ENCODE measurements at places on chromosomes 12 and 14.

- no peak for DNase-seq
These were observed 49.6 kb upstream of the HECTD1 start for GRCh38 chr14:31257244-31257553.

DNA sequence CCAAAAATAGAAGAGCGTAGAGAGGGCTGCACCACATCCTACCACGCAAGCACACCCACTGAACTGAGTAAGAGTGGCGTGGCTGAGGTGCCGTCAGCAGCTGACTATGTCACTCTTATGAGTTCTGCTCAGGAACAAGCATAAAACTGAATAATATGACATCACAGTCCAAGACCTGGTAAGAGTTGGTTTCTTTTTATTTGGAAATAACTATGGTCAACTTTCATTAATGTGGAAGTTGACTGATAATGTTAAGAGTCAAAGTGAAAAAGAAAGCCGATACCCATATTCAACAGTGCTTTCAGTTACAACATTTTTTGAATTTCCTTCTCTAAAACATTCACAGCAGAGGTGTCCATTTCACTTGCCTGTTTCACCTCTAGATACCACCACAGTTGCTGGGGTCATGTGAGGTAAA is 44.6 kb downstream of the GNS start:
- DNase-seq: no peak

DNA sequence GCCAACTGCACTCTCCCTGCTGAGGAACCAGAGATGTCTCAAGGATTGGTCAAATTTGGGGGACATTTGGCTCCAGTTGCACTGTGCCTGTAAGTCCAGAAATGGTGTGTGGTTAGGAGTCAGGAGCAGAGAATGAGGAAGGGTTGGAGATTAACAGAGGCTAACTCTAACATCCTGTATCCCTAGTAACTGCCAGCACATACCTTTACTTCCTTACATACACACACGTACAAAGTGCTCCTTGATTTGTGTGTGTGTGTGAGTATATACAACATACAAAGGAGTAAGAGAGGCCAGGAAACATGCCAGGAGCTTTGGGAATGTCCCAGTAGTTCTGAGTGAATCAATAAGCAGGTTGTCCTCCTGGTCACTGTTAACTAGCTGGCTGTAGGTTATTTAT is 39.8 kb upstream of the NRXN3 start:
- DNase-seq: no peak

- DNase-seq: no peak
These were observed 352.5 kb downstream of the C12orf50 start for GRCh38 chr12:87676731-87677130.

- no peak for DNase-seq
These were observed 15.2 kb upstream of the LUM start for GRCh38 chr12:91126516-91126915.

- no peak for DNase-seq
These were observed 449.1 kb upstream of the SOX5 start for GRCh38 chr12:24398605-24399004.

- no peak for DNase-seq
These were observed 334 bp upstream of the TMEM132C start for GRCh38 chr12:128266541-128267130.

DNA sequence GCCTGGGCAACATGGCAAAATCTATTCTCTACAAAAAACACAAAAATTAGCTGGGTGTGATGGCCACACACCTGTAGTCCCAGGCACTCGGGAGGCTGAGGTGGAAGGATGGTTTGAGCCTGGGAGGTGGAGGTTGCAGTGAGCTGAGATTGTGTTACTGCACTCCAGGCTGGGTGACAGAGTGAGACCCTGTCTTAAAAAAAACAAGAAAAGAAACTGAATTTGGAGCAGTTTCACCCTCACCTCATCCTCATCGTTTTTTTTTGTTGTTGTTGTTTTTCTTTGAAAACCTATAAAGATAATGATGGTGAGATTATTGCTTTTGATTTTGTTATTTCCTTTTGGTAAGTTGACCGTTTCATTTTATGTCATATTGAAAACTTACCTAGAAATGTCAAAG is 60.7 kb downstream of the SLC38A6 start:
- DNase-seq: no peak

- DNase-seq: no peak
These were observed 211.5 kb upstream of the CRY1 start for GRCh38 chr12:107304588-107305532.

DNA sequence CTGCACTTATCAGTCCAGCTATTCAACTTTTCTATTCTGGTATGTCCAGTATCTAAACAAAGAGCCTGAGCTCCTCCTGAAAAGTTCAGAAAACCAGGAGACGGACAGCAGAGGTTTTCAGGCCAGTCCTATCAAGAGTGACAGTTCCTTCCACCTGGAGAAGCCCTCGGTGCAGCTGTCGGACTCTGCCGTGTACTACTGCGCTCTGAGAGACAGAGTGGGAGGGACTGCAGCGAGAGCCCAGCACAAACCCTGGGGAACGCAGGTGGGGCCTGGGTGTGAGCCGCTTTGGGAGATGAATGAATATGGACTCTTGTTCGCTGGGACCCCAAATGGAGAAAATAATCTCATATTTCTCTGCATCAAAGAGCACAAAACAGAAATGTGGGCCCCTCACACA is 329.8 kb upstream of the OR4E1 start:
- DNase-seq: no peak

DNA sequence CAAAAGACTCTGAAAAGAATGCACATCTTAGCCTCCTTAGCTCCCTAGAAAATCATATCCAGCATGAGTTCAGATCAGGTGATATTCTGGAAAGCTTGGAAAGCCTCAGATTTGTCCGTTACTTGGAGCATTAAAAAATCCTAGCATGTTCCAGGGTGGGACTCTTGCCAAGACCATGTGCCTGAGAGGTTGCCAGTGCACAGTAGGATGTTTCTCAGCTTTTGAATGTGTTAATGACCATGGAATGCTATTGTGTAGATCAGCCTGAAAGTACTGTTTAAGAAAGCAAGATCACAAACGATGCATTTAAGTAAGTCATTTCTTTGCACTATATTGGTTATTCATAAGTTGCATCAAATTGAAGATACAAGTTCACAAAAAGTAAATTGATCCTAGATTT is 230.5 kb downstream of the ETNK1 start:
- DNase-seq: no peak

- no peak for DNase-seq
These were observed 733 bp upstream of the P3H3 start for GRCh38 chr12:6827437-6827911.

- DNase-seq: no peak
These were observed 4.9 kb downstream of the WSB2 start for GRCh38 chr12:118055865-118056773.

DNA sequence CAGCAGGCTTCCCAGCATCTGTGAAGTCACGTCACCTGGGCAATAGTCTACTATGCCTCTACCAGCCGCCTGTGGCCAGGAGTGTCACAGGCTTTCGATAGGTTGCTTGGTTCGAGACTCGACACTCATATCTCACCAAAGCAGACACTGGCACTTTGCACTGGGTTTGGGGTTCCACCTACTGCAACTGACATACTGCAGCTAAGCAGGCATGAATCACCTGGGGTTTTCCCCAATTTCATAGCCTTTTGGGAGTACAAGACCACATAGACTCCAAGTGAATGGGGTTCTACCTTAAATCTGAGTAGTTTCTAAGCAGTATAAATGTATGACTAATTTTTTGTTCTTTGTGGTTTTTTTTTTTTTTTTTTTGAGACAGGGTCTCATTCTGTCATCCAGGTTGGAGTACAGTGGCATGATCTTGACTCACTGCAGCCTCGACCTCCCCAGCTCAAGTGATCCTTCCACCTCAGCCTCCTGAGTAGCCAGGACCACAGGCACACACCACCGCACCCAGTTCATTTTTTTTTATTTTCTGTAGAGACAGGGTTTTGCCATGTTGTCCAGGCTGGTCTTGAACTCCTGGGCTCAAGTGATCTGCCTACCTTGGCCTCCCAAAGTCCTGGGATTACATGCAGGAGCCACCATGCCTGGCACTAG is 32.1 kb downstream of the DMAC2L start:
- no peak for DNase-seq

- DNase-seq: no peak
These were observed 500.5 kb downstream of the NAV3 start for GRCh38 chr12:78331181-78331580.

DNA sequence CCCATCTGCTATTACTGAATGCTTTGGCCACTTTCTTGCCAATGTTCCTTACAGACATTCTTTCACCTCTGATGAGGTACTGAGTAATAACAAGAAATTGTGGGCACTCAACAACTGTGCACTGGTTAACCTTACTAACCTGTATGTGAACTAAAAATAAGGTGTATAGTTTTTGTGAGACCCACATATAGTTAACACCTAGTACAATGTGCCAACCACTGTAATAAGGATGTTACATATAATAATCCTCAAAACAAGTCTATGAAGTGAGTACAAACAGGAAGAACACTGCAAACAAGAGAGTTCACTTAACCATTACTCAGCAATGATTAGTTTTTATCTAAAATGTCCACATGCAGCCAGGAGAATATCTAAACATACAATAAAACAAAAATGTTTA is 4.5 kb downstream of the DDHD1 start:
- DNase-seq: no peak

GRCh38 chr14:54310151-54310850 is 86.5 kb upstream of the CDKN3 start:
- DNase-seq: no peak

DNA sequence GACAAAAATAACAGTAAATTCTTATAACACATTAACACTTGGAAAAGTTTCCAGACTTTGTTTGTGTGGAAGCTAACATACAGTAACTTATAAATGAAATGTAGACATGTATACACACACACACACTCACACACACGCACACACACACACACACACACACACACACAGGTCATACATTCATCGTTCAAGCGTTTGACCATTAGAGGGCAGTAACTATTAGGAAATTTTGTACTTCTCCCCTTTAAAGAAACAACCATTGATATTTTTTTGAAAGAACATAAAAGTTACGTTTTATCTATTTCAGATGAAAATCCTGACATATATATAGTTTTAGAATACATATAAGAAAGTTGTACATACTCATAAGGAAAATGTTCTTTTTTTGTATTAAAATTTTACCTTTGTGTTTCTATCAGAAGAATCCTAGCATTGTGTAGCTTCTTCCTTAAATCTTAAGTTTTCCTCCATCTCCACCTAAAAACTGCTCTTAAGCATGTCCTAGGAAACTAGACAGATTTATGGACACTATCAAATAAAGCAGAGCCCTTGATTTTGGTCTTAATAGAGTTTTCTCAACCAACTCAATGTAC is 29.0 kb downstream of the PTPRQ start:
- DNase-seq: no peak

- no peak for DNase-seq
These were observed 22.4 kb downstream of the SOCS2 start for GRCh38 chr12:93594766-93595311.

DNA sequence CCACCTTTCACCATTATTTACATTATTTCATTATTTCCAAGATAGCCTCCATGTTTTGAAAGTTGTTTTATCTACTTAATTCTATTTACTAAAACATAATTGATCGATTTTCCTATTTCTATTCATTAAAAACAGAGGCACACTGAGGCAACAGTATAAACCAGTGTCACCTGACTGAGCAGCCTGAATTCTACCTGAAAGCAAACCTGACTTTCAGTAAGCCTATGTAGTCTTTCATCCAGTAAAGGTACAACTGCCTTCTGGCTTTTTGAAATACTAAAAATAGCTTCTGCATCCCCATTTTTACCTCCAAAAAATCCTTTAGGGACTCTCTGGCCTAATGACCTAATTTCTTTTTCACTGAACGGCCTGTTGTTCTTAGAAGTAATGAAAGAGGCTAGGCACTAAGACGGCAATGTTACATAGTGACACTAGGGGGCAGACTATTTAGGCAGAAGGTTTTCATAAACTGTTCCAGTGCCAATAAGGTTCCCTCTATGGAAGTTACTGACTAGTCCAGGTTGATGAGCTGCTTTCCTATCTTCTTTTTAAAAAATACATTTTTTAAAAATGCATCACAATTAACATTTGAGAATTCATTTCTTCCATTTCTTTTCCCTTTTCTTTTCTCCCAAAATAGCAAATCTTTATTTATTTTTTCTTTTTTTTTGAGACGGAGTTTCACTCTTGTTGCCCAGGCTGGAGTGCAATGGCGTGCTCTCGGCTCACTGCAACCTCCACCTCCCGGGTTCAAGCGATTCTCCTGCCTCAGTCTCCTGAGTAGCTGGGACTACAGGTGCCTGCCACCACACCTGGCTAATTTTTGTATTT is 17.5 kb downstream of the ANAPC5 start:
- DNase-seq: no peak

DNA sequence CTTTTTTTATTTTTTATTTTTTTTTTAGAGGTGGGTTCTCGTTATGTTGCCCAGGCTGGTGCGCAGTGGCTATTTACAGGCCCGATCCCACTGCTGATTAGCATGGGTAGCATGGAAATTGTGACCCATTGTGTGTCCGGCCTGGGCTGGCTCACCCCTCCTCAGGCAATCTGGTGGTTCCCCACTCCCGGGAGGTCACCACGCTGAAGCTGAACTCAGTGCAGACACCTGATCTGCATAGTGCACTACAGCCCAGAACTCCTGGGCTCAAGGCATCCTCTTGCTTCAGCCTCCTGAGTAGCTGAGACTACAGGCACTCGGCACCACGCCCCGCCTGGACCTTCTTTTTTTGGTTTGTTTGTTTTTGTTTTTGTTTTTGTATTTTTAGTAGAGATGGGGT is 5.5 kb upstream of the CD4 start:
- DNase-seq: no peak

- DNase-seq: no peak
These were observed 56.5 kb upstream of the HIF1A start for GRCh38 chr14:61638595-61639387.

- DNase-seq: no peak
These were observed 222.6 kb upstream of the SYT1 start for GRCh38 chr12:78641837-78642423.

DNA sequence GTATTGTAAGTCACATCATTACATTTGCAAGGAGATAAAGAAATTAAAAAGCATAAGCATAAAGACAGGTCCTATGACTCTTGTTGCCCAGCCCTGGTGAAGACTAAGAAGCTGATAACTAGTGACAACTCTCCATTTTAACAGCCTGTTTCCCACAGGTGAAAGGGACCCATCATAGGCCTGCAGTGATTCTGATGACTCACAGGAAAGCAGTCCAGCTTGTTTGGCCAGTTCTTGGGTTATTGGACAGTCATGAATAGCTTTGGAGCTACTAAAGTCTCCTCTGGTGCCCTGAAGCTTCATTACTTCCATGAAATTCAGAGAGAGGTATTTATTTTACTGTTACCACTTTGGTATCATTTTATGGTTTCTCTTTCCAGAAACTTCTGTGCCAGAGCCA is 55.5 kb upstream of the DYRK2 start:
- no peak for DNase-seq

DNA sequence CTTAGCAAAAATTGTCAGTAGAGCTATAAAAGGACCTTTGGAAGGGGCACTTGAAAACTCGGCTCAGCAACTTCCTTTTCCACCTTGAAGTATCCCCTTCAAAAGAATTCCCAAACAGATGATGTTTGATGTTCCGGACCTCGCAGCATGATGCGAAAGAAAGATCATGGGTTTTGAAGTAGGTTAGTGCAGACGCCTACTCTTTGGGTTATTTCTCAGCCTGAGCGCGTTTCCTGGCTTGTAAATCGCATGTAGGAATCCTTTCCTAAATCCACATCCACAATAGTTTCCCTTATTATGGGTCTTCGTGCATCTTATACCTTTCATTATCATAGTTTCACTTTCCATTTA is 584 bp upstream of the NEDD1 start:
- no peak for DNase-seq
